ENCODE measurements at places on chromosomes 7 and 10. TPM values are rescaled to one million over a fixed set of nuclear protein-coding genes. Genes with fewer than 3 reads are reported as not detected.

GRCh38 chr10:69360485-69361302 lies 56.0 kb downstream of the TACR2 start:
- DNase-seq: no peak

DNA sequence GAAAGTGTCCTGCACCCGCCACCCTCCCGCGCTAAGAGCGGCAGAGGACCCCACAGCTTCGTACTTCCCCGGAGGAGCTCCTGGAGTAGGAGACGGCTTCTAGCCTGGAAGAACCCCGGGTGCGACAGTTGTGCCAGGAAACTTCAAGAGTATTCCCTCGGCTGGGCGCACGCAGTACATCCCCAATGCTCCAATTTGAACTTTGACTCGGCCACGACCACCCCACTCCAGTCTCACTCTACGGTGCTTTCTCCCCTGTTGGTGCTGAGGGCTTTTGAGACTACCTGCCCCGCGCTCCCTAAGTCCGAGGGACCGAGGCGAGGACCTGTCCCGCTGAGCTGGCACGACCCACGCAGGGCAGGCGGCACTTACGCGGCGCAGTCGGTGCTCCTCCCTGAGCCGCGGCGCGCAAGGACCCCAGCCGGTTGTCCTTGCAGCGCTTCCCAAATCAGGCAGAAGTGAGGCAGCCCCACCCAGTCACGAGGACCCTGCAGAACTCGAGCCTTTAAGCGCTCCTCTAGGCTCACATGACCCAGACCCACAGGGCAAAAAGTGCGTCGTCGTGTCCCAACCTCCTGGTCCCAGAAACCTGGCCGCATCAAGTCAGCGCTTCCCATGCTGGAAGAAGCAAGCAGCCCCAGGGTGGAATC lies at the start of gene CPVL:
Gene CPVL, minus strand, starts transcription at position 481 of the 650 bp plus-strand sequence. CDS start 25,476 bp downstream, outside the sequence.
- peak; percentile 60 for DNase-seq

DNA sequence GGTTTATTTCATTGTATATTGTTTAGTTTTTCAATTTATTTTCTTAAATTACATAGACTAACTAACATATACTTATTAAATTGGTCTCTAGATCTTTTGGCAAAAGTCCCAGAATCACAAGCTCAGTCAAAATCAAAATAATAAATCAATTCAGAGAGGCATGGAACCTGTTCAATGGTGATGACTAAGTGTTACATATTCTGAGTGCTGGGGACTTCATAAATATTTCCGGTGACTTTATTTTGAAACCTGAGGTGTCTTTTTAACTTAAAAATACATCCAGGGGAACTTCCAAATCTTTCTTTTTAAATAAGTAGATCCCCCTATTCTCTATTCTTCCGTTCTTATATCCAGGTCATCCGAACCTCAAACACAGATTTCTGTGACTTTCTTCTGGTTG lies 89.6 kb upstream of the ZNF804B start:
- no peak for DNase-seq

GRCh38 chr10:51666456-51666855 lies 32.9 kb downstream of the CSTF2T start:
- no peak for DNase-seq

- DNase-seq: no peak
These were observed 233.1 kb upstream of the IGFBP3 start for GRCh38 chr7:46153951-46154787.

BEND7 gene
- total RNA-seq: 10.1 TPM

All from liver (tissue), 10 donors.